NCI-H2171 treated with DMSO at 0.1 percent for 48 hours (cell line): ENCODE measurements at places on chromosomes 1 and 21.

DNA sequence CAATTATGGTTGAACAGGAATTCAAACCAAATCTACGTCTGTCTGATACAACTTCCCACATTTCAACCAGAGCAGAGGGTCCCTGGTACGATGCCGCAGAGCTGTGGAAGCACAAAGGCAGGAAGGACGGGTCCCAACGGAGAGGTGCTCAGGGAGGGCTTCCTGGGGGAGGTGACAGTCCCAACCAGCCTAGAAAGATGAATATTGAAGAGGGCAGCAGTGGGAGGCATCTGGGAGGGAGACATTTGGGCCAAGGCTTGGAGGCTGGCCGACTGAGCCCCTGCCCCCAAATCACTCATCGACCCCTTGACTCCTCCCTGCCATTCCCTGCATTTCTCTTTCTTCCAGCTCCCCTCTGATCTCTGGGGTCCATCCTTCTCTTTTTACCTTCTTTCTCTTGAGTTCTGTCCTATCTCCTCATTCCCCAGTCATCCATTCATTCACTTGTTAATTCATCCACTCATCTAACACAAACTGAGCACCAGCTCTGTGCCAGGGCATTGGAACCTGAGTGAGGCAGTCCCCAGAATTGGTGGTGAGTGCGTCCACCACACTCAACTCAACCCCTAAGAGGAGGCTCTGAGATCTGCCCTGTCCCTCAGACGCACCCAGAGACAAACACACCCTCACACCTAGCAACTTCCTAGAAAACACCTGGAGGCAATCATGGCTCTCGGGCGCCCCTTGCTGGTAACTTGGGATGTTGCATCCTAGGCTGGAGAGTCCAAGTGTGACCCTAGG lies 13.2 kb upstream of the CELA3B start:
- peak; percentile 66 for DNase-seq

GRCh38 chr1:2255420-2256369 lies 27.6 kb downstream of the SKI start:
- peak; percentile 47 for DNase-seq

- no peak for DNase-seq
These were observed 134.8 kb upstream of the DPT start for GRCh38 chr1:168863772-168864171.

DNA sequence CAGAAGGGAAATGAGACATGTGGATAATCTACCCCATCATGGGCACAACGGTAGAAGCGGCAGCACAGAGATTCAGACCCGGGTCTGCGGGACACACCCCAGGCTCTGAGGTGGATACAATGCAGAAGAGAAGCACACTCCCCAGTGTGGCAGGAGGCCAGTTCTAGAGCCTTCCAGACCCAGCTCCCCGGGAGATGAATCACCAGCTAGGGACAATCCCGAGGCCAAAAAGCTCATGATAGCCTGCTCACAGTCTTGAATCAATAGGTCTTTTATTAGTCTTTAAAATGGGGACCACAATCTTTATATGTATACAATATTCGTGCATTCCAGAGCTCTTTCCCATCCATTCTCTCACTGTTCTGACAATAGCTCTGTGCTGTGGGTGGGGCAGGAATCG lies 57.3 kb upstream of the DIRAS3 start:
- no peak for DNase-seq

DNA sequence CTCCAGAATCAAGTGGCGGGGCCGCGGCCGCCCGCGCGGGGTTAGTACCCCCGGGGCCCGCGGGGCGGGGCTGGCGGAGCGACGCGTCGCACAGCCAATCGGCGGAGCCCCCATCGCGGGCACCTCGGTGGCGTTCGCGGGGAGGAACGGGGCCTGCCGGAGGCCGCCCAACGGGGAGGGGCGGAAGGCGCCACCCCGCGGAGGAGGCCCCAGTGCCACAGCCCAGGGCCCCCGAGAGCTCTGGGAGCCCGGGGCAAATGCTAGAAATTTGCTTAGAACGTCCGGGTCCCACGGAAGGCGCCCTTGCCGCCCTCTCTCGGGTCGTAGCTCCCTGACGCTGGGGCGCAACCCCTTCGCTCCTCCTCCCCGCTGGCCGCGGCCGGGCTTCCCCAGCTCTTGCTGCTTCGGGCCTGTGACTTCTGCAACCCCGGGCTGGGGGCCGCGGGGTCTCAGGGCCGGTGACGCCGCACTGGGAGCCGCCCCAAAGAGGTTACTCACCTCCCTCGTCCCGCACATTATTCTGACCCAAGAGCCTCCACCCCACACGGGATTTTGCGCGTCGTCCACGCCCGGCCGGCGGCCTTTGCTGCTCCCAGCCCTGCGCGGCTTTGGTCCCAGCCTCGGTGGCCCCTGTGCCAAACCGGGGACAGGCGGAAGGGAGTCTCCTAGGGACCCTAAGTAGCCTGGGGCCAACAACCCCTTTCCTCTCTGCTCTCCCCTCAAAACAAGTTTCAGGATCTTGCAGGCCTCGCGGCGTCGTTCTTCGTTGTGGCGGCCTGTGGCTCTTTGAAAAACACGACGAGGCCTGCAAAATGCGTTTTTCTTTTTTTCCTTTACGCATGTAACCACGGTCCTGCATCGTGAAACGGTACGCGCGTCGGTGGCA lies at the start of gene RUNX3:
TSS of gene RUNX3 (minus strand) at position 17 of the 886 bp plus-strand sequence. CDS start 408 bp downstream, outside the sequence.
- peak; percentile 76 for DNase-seq

DNA sequence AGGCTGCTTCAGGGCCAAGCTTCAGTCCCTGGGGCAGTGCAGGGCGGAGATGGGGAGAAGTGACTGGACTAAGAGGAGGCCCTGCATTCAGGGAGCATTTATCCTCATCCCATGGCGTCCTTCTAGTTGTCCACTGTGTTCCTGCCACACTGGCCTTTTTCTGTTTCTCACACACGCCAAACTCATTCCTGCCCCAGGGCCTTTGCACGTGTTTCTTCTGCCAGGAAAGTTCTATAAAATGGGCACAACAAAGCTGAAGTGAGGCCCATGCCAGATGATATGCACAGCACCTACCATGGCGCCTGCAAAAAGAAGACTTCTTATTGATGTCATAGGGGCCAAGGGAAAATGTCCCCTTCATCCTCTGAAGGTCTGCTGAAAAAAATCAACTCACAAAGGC lies 24.3 kb downstream of the MROH7 start:
- no peak for DNase-seq

GRCh38 chr1:19081218-19081893 lies 124.9 kb upstream of the IFFO2 start:
- no peak for DNase-seq

DNA sequence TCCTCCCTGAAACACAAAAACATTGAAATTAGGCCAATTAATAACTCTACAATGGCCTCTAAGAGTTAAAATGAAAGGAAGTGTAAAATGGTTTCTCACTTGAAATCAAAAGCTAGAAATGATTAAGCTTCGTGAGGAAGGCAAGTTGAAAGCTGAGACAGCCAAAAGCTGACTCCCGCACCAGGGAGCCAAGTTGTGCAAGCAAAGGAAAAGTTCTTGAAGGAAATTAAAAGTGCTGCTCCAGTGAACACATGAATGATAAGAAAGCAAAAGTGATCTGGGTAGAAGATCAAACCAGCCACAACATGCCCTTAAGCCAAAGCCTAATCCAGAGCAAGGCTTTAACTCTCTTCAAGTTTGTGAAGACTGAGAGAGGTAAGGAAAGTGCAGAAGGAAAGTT lies 22.8 kb downstream of the CYYR1 start:
- no peak for DNase-seq

DNA sequence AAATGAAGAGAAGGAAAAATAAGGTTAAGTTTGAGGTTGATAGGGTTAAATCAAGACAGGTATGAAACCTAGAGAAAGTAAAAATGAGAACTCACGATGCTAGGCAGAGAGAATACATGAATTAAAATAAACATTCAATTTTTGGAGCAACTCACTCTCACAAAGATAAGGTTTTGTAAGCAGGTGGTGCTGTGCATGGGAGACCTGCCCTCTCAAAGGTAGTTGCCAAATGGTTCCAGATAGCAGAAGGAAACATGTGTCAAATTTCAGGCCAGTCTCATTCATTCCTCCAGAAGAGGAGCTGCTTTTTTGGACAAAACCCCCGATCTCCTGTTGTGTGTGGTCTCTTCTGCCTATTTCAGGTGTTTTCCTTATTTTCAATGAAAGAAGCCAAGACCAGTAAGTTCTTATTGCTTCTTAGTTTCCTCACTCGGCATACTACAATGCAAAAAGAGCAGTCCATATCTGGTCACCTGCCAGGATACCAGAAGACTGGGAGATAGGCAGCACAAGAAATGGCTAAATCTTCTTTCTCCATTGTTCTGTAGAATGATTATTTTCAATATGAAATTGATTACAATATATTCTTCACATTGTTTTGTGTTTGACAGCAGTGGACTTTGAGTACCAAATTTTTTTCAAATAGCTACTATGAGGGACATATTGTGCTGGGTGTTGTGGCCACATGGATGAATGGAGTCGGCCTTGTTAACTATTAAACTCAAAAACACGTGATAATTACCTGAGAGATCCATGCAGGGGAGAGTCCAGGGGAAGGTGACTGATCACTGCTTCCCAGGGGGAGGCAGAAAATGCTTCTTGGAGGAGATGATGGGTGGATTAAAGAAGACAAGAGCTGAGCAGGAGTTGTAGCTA lies 3.6 kb downstream of the CR1L start:
- DNase-seq = no peak

GRCh38 chr21:41345934-41346685 lies 15.7 kb upstream of the MX2 start:
- DNase-seq = no peak

DNA sequence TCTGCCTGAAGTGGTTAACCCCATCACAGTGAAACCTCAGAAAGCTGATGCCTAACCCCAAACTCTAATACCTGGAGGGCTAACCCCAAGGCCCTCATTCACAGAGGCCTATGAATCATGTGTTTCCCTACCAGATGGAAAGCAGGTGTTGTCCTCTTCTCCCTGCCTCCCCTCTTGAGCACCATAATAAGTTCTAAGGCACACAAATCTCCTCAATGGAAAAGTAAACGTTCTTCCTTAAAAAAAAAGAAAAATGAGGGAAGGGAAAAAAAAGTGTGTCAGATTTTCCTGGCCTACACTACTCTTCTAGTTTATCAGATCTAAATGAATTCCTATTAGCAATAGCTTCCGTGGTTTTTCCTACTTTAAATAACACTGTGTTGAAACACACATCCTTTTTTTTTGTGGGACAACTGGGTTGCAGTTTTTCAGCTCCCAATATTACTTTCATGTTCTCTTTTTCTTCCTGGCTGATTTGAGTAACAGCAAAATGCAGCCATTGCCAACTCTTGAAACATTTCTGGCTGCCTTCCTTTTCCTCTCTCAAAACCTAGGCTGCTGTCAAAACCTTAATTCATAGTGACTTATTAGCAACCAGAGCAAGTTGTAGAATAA lies 43.2 kb downstream of the SLC44A3 start:
- DNase-seq = peak; percentile 9

DNA sequence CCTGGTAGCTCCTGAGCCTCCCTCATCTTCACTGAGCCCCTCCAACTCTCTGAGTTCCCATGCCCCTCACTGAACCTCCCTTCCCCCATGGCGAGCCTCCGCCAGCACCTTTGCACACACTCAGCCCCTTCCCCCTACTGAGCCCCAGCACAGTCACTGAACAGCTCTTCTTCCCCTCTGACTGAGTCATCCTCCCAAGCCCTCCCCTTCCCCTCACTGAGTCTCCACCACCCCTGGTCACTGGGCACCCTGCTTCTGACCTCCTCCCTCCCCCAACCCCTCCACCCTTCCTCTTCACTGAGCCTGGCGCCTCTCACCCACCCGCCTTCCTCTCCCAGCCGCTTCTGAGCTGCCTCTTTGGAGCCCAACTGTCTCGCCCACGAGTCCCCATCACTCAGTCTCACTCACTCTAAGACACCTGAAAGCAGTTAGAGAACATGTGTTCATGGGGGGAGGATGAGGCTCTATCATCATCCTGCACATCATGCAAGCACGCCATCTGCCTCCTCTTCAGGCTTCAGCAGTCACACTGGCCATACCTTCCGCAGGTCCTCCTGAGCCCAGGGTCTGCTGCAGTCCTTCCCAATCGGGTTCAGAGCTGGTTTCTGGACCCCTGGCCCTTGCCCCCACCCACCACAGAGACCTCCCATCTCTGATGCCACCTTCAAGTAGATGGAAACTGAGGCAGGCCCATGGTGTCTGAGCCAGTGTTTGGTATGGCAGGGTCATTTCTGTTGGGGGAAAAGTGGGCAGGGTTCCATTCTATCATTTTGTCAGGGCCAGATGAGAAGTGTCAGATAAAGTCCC lies 2.0 kb upstream of the TRNP1 start:
- peak; percentile 81 for DNase-seq

- DNase-seq = no peak
These were observed 2.0 kb upstream of the RABGAP1L start for GRCh38 chr1:174157157-174157806.

DNA sequence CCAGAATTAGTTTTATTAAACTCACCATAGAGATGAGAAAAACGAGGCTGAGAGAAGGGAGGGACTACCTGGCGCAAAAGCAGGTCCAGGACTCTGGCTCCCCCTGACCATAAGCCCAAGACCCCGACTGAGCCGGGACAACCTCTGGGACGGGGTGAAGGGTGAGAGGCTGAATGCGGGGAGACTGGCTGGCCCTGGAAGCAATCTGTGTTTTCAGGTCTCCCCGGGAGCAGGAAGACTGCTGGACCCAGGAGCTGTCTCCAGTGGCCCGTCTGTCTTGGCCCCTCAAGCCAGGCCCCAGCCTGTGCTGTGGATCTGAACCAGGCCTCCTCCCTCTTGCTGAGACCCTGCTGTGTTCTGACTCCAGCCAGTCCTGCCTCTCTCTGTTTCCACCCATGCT lies 240.8 kb downstream of the TRABD2B start:
- DNase-seq = no peak

DNA sequence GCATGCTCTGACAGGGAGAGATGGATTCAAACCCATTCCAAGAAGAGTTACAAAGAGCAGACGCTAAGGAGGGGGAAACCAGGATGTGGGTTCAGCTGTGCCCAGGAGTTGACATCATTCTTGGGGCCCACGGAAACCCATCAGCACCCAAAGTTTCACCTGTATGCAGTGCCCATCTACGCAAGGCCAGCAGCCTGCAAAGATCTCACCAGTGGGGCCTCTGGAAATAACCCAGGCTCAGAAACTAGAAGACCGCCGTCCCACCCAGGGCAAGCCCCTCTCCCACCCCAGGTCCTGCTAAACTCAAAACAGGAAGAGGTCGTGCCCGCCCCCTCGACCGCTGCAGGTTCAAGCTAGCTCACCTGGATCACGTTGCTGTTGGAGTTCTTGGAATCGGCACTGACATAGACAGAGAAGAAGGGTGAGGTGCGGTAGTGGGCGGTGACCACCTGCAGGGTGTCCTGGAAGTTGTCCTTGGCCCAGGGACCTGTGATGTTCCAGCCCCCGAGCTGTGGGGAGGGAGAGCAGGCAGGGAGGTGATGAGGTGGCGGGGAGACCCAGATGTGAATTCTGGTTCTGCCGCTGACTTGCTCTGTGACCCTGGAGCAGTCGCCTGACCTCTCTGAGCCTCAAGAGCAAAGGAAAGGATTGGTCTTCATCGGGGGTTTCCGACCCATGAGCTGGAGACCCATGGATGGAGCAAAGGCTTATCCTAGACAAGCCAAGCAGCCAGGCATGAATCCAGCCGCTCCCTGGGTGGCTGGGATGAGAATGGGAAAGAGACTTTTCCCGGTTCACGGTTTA lies 31.7 kb downstream of the ECE1 start:
- DNase-seq = no peak

GRCh38 chr1:210647406-210648333 lies 319.0 kb downstream of the HHAT start:
- peak; percentile 91 for DNase-seq
